ENCODE measurements at places on chromosomes 3 and 15.

- DNase-seq, result peak; percentile 17
Measured at GRCh38 chr15:74631935-74632560, 16.4 kb downstream of the CLK3 start.

- peak; percentile 11 for DNase-seq
Measured at GRCh38 chr3:18389108-18389733, 35.9 kb downstream of the SATB1 start.

- no peak for DNase-seq
Measured at GRCh38 chr3:195828762-195829161, 17.0 kb upstream of the MUC4 start.

- peak; percentile 2 for DNase-seq
Measured at GRCh38 chr3:43691120-43691995, 620 bp downstream of the ABHD5 start.

GRCh38 chr3:25515171-25515570 lies 87.1 kb downstream of the RARB start:
- DNase-seq, result no peak

- DNase-seq, result no peak
Measured at GRCh38 chr15:71469413-71469812, 340.9 kb upstream of the NR2E3 start.

DNA sequence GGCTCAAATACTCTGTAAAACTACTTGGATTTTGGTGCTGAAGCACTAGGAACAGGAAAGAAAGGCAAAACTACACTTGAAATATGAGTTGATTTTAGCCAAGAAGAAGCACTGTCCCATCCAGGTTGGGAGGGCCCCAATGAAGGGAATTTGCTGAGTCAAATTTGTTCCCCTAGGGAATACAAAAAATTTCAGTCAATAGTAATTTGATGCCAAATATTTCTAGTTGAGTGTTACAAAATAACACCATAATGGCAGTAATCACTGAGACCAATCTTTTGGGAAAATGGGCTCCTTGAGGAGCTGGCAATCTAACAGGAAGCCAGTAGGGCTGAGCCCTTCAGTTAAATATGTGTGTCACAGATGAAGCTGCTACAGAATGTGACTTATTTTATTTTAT lies 896.9 kb downstream of the DIPK2A start:
- DNase-seq, result no peak

DNA sequence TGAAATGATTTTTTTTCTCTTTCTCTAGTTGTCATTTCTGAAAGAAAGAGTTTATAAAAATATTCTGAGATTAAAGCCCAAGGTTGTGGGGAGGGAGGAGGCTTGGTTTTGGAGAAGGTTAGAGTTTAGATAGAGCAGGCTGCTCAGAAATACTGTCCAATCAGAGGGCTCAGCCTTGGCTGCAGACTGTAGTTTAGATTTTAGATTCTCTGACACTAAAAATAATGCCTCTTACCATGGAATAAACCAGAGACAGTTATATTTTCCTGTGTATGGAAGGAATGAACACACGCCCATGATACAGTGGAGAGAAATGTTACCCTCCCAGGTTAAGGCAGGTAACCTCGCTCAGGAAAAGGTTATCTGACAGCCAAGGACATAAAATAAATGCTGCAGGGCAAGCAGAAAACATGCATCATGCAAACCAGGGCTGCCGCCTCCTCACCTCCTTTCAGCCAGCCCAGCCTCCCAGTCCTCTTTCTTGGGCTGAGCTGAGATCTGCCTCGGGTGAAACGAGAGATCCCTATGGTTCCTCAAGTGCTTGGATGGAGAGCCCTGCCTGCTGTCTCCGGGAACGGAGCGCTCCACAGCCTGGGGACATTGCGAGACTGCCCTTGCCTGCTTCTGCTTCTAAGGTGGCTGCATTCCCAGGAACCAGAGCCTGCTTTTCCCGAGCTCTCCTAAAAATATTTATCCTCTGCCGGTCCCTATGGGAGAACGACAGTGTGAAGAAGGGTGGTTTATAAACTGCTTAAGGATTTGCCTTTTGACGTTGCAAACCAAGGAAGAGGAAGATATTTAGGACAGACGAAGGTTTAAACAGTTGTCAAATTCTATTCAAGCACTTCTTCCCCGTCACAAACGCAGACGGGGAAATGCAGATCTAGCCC lies 848 bp downstream of the NCEH1 start:
- DNase-seq, result peak; percentile 44

- no peak for DNase-seq
Measured at GRCh38 chr3:115099986-115100571, 47.0 kb downstream of the ZBTB20 start.

DNA sequence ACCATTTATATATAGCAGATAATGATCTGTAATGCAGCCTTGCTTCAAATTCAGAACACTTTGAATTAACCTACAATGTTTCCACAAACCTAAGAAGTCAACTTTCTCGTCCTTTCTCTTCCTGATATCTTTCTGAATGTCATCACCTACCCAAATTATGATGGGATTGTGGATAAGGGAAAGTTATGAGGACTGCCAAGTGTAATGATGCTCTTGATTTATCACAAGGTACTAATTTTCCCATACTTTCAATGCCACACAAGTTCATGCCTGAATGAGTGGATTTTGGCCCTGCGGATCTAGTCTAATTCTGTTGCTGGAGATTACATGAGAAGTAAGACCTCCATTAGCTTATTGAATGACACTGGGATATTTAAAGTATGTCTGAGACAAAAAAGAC lies 82.6 kb upstream of the NANOGP8 start:
- no peak for DNase-seq

GRCh38 chr3:167441256-167441655 lies 32.6 kb downstream of the SERPINI2 start:
- DNase-seq, result no peak

DNA sequence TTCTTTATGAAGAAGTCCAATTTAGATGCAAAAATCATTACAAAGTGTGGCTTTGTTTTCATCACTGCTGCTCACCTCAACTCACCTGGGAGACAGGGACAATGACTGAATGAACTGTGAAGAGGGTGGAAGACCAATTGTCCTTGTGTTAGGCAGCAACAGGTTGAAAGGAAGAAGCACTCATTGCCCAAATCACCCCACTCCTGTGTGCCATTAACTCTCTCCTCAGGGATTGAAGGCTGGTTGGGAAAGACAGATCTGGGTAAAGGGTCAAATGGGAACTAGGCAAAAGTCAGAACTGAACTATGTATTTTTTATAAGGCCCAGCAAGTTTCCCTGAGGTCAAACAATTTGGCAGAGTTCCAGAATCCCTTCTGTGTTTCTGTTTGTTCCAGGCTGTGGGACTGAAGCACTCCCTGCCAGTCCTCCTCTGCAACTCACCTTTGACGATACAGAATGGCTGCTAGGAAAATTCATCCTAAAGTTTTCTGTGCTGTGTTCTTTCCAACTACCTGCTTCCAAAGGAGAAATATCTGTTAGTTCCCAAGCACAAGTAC lies 68.6 kb upstream of the CCDC39 start:
- DNase-seq, result no peak

DNA sequence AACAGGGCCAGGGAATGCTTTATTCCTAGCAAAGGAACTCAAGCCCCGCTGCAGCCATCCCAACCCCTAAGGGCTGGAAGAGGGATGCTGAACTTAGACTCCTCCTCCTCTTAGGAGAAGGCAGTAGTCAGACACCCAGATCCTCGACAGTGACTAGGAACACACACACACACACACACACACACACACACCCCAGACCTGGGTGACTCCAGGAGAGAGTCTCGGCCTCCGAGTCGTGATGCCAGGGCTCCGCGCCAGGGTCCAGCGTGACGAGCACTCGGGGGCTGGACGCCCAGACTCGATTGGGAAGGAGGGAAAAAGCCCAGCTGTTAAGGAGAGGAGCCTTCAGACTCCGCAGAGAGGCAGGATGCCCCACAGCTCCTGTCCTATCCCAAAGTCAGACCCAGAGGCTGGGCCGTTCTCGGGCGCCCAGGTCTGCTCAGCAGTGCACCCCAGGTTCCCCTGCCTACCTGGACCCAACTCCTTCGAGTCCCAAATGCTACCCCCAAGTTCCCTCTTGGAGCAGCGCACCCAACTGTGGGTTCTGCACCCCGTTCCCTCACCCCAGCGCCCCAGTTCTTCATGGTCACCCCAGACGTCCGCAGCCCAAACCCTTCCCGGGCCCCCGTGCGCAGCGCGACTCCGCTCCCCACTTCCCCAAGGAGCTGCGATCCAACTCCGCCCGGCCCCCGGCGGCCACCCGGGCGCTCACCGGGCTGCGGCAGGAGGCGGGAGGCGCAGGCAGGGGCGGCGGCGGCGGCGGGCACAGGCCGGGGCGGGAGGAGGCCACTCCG lies 421 bp downstream of the BMF start:
- DNase-seq, result peak; percentile 20

DNA sequence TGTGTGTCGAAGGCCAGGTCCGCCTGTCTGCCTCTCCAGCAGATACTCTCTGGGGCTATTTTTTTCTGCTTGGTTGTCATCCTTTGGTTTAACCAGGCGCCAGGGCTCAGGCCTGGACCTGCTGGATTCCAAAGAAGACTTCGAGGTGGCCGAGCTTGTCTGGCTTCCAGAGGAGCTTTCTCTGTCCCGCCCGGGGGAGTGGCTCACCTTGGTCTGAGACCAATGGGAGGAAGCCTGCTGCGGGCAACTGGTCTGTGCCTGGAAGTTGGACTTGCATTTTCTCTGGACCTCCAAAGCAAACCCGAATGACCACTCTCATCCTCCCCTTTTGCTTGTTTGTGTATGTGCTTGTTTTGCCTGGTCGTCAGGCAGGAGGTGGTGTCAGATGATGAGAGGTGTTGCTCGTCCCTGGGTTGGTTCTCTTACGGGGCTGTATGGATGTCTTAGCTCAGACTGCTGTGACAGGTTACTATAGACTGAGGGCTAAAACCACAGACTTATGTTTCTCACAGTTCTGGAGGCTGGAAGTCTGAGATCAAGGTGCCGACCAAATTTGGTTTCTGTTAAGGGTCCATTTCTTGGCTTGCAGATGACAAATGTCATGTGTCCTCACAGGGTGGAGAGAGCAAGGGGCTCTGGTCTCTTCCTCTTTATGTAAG lies 19.3 kb downstream of the IGF1R start:
- no peak for DNase-seq

DNA sequence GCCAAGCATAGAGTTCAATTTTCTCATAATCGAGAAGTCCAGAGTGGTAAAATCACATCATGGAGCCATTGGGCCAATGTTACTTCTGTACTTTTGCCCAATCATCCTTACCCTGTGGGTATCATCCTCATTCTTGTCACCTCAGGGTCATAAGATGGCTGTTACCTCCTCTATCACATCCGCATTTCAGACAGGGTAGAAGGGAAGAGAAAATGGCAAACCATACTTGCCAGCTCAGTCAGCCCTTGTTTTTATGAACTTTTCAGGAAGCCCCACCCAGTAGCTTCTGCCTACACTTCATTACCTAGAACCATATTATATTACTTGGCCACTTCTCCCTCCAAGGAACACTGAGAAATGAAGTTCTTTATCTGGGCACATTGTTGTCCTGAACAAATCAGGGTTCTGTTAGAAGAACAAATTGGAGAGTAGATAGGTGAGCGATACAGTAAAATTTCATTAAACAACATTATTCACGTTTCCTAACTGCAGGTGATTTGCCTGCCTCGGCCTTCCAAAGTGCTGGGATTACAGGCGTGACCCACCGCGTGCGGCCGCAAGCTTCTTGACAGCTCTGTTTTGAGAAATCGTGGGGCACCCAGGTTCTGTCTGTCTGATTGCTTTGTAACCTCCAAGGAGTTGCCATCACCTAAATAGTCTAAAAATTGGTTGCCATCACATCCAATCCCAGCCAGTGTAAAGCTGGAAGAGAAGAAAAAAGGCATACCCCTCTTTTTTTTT lies 34.5 kb upstream of the RPN1 start:
- no peak for DNase-seq

GRCh38 chr3:193734737-193735366 lies 141.8 kb downstream of the OPA1 start:
- no peak for DNase-seq

- DNase-seq, result no peak
Measured at GRCh38 chr3:138097192-138098172, 17.9 kb downstream of the DZIP1L start.

- DNase-seq, result no peak
Measured at GRCh38 chr3:40741729-40742128, 217.0 kb downstream of the ZNF621 start.

DNA sequence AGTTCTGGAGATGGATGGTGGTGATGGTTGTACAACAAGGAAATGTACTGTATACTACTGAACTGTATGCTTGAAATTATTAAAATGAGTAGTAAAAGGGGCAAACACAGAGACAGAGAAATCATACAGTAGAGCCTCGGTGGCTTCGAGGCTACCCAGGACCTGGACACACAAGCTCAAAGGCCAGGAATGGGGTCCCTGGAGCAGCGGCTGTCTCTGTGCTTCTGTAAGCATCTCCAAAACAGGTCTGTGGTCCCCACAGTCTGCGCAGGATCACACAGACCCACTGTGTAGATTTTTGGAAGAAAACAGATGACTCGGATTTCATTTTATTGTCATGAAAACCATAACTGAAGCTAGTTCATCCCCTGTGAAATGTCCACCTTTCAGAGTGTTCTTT lies 39.7 kb downstream of the PGPEP1L start:
- no peak for DNase-seq

GRCh38 chr3:13224967-13225366 lies 151.7 kb upstream of the IQSEC1 start:
- DNase-seq, result no peak

GRCh38 chr3:10142707-10143560 lies 1.4 kb downstream of the VHL start:
- peak; percentile 1 for DNase-seq

DNA sequence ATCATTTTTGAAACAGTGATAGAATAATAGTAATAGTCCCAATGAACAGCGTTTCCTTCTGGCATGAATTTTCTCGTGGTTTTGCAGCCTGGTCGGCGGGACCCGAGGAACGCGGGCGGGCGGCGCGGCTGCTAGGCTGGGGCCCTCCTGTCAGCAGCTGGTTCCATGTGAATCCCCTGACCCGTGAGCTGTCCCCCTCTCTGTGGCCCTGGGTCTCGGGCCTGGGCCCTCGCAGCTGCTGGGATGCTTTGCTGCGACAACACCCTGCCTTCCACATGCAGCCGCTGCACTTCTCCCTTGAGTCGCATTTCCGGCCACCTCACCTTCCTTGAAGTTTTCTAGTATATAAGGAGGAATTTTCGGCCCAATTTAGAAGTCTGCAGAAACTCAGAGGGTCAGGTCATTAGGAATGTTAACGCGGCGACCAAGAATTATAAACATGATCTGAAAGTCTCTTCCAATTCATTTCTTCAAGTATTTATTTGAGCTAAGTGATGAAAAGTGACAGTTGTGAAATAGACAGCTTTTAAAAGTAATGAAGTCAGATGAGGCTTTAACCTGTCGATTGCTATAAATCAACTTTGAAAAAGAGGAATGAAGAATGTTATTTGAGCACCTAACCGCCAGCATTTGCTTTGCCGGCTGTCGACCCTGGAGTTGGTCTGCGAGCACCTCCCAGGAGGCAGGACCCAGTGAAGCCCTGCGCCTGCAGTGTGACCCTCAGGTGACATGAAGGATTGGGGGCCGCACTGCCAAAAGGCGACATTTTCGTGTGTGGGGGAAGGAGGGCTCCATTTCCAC lies 27.7 kb downstream of the NR2F2 start:
- DNase-seq, result no peak
